ENCODE measurements at places on chromosomes 3 and 15.
A peak's percentile ranks its signal among the peaks of the same experiment; 100 is the strongest.

DNA sequence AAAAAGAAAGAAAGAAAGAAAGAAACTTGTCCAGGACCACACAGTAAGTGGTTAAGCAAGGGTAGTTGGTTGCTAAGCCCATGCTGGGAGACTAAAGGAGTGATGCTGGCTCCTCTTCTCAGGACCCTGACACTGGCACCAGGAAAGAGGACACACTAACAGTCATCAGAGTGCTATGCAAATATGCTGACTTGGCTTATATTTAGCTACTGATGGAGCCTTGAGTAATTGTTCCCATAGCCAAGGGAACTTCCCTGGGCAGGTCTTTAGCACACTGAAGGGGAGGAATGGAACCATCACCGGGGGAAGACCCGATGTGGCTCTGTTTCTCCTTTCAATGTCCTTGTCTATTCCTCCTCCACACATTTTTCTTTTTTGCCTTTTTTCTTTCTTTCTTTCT lies 6.2 kb downstream of the TMEM40 start:
- DNase-seq = no peak

DNA sequence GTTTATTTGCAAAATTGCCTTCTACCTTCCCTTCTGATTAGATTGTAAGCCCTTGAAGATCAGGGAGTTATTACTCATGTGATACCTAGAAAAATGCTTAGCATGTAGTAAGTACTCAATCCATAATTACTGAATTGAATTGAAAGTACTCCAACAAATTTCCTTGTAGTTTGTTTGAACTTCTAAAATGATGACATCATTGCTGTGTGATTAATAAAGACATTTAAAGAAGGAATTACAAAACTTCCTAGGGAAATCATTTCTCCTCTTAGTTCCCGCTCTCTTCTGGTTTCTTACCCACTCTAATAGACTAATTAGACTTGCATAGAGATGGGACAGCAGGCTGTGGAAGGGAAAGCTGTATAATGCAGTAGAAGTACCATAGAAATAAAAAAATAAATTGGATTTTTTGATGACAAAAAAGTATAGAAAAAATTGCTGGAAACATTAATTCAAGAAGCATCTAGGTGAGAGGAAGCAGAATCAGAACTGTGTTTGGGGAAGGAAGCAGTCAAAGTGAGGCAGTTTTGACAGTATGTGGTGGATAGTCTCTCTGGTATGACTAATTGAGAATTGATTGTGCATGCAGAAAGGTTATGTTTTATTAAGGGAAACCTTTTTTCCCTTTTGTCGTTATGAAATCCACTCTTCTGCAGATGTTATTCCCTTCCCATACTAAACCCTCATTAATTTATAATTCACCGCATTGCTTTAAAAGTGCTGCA lies 93.0 kb downstream of the ALCAM start:
- DNase-seq = no peak

DNA sequence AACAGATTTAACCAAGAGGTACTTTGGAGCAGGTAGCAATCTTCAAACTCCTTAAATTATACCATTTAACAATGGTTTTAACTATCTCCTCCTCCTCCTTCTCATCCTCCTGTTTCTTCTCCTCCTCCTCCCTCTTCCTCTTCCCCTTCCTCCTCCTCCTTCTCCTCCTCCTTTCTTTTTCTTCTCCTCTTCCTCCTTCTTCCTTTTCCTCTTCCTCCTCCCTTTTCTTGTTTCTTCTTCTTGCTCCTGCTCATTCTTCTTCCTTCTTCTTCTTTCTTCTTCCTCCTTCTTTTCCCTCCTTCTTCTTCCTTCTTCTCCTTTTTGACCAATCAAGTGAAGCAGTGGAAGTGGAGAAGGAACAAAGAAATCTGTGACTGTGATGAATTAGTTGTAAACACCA lies 14.1 kb downstream of the PATL2 start:
- DNase-seq = no peak

DNA sequence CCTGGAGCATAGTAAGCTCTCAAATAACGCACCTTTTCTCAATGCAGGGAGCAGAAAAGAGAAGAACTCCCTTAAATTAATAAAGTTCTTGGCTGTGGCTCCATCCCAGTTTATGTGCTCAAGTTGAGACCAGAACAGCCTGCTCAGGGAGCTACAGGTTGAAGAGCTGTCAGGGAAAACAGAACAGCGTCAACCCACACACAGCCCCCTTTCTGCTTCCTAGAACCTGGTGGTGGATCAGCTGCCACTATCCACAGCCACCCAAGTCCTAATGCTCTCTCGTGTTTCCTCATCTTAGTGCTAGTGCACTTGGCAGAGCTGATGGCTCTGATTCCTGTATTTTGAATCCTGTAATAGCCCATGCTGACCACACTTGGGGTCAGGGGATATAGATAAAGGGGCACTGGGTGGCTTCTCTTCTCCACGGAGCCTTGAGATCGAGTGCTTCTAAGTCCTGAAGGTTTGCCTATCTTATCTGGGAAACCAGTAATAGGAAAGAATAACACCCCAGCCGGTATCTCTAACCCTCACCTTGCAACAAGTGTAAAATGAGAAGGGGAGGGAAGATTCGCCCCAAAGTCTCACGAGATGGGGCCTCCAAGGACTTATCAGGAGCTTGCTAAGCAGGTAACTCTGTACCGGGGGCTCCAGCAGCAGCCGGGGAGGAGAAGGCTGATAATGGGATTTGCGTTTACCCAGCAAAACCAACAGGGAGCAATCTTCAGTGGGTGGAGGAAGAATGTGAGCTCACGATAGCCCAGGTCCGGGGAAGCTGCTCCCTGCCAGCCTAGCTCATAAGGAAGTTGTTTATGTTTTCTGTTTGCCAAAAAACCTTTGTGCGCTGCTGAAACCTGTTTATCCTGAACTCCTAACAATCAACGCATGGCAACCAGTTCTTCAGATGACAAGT lies 136.2 kb upstream of the ICE2 start:
- DNase-seq = no peak

- DNase-seq = no peak
Measured at GRCh38 chr3:68728343-68728742, 204.0 kb downstream of the TAFA4 start.

DNA sequence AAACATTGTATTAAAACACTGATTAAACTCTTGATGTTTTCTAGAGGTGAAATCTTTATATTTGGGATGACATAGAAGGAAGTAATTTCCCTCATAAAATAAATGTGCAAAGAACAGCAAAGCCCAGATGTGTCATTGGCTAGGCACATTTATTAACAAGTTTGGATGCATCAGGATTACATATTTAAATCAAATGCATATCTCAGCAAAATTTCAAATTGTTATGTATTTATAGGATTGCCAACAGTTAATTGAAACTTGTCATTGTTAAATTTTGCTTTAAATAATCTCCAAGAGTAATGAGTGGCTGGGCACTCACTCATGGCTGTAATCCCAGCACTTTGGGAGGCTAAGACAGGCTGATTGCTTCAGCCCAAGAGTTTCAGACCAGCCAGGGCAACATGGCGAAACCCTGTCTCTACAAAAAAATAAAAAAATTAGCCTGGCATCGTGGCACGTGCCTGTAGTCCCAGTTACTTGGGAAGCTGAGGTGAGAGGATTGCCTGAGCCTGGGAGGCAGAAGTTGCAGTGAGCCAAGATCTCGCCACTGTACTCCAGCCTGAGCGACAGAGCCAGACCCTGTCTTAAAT lies 28.2 kb downstream of the ARIH1 start:
- no peak for DNase-seq

- DNase-seq = no peak
Measured at GRCh38 chr3:9097495-9097894, 134.2 kb upstream of the RAD18 start.

DNA sequence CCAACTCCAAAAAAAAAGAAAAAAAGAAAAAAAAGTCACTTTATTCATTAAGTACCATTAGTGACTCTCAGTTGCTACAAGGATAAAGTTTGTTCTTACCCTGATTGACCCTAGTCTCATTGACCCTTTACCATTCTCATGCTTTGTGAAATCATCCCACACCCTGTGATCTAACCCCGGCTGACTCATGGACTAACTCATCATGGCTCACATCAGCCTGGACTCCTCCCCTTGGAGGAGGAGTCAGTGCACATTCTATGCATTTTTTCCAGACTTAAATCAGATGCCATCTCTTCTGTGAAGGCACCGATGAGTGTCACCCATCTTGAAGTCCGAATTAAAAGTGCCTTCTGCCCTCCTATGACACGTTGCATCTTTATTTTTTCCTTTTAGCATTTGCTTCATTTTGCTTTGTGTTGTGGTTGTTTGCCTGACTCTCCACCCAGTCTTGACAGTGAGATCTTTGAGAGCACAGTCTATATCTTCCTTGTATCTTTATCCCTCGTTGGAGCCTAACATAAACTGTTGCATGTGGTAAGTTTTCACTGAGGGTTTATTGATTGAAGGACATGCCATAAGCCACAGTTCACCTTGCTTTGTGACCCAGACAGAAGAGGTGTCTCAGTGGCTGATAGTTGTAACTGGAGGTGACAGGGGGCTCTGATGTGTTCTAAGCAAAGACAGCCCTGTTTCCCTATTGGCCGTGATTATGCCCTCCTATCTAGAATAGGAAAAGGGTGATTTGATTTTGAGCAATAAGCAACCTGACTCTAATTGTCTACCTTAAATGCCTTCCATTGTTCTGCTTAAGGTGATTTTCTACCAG lies 72.1 kb downstream of the IL1RAP start:
- DNase-seq = peak; percentile 38

DNA sequence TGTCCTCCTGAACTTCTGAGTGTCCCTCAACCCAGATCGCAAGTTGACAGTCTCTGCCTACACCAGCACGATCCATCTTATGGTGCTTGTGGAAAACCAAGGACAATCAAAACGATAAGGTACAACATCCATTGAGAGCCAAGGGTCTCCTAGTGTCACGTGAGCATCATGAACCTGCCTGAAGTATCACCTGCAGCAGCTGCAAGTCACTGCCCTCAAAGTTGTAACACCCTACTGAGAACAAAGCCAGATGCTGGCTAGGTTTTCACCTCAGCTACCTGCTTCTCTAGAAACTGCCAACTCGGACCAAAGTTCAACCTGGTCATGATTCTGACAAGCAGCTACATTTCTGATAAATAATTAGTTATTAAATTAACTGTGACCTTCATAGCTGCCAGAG lies 17.5 kb downstream of the C2CD4B start:
- DNase-seq = no peak

- DNase-seq = no peak
Measured at GRCh38 chr15:36897834-36898233, 202.5 kb downstream of the MEIS2 start.

DNA sequence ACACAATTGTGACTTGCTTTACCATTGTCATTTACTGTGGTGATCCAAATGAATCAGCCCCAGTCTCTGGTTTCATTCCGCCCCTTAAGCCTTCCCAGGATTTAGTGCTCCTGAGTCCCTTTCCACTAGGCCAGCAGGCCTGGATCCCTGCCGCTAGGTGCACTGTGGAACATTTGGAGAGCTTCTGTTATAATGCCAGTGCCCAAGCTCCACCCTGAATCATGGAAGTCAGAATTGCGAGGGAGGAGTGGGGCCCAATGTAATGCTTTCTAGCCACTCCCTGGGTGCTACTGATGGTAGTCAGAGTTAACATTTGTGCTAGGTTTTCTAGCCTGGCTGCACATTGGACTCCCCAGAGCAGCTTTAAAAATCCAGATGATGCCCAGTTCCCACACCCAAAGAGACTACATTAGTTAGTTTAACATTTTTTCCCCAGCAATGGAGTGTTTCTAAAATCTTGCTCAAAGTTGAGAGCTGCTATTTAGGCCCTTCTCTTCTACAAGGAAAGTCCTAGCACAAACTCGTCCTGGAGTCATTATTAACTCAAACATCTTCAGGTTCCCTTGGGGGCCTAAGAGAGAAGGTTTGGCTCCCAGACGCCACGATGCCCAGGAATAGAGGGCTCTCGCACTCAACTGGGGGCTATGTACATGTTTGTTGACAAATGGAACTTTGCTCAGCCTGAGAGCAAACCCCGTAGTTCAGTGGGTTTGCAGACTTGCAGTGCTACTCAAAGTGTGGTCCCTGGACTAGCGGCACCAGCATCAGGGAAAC lies 366.7 kb upstream of the PROK2 start:
- no peak for DNase-seq

DNA sequence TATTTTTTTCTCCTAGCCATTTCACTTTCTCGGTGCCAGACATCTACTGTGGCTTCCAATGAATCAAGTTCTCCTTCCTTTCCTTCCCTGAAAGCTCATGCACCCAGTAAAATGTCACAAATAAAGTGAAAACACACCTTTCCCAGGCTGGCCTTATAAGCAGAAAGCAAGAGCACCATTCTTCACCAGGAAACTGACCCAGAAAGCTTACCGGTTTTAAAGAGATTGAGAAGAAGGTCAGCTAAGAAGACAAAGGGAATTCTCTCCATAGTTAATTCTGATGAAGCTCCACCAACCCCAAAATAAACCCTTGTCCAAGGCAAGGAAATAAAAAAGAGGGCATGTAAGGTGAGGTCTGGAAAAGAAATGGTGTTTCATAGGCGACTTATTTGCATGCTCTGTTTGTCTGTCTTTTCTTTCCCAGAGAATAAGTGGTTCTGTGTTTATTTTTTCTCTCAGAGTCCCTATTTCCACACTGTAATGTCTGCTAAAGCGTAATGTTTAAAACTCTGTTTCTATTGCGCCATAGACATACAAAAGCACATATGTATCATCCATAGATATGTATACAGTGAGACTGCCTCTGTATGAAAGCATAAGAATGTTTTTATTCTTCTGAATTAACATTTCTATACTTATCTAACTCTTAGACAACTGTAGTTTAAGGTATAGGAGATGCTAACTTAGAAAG lies 2.8 kb downstream of the LSAMP start:
- no peak for DNase-seq

DNA sequence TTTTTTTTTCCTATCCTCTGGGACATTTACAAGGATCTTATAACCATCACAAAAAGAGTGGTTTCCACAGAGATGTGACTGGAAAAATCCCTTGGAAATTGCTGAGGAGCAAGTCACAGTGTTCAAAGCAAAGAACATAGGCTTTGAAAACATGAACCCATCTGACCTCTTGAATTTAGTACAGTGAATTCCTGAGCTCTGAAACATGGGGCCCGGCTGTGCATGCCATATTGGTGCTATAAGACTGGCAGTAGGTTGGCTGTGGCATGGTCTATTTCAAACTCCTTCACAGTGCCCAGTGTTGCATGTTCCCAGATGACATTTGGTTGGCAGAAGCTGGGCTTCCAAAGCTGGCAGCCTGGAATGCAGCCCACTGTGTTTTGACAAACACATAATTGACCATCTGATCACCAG lies 202.2 kb downstream of the TIGIT start:
- DNase-seq = no peak

GRCh38 chr3:144692488-144692887 lies 720.9 kb downstream of the DIPK2A start:
- no peak for DNase-seq

GRCh38 chr15:47340571-47340920 lies 376.8 kb upstream of the SEMA6D start:
- no peak for DNase-seq

DNA sequence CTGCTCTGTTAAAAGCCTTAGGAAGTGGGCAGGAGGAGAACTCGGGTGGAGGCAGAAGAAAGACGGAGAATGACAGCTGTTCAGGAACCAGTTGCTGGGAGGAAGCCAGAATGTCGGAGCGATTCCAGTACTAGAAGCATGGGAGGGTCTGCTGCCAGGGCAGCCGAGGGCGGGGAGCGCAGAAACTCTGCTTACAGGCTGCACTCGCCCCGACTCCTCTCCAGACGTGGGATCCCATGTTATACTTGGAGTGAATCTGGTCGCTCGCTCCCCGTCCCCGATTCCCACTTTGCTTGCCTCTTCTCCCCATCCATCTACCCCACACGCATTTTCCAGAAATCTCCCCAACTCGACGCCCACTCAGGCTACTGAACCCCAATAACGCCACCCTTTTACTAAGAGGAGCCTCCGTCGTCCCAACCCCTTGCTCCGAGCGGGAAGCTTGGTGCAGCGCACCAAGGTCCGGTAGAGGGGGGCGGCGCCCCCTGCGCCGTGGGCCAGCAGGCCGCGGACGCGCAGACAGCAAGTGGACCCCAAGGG lies 665 bp downstream of the GATM start:
- no peak for DNase-seq

Measured in stimulated activated CD4-positive, alpha-beta T cell treated with anti-CD3 and anti-CD28 coated beads, Interleukin-12 subunit alpha, Interleukin-12 subunit beta, amount 100 ng/mL, for 4 hours (primary cell).